ENCODE measurements at places on chromosomes 13 and 19.

DNA sequence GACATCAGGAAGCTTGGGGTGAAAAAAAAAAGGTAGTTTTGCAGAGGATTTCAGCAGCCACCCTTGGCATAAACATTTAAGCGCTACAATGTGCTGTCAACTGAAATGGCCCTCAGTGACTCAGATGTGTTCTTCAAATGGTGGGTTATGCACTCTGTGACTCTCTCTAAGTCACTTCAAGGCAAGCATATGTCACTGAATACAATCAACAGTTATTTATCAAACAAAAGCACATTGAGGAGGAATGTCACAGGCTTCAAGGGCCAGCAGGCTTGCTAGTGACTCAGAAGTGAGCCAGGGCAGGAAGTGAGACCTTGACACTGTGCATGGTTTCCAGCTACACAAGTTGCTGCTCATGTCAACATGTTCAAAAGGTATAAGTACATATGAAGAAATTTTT is 523.7 kb upstream of the HTR2A start:
- DNase-seq = no peak

DNA sequence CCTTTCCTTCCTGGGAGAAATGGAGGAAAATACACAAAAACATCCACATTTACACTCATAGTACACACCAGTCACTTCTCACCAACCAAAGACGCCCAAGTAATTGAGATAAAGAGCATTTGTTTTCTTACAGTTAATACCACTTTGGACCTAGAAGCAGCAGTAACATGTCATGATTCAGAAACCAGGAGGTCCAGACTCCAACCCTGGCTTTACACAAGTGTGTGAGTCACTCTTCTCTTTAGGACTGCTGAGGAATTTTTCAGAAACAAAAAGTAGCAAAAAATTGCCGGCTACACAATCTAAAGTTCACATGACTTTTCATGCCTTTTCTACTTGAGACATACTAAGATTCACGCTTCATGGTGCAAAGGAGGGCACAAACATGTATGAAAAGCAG is 42.1 kb downstream of the TUBGCP3 start:
- peak; percentile 20 for DNase-seq

GRCh38 chr13:59416561-59416960 is 747.2 kb downstream of the DIAPH3 start:
- no peak for DNase-seq

DNA sequence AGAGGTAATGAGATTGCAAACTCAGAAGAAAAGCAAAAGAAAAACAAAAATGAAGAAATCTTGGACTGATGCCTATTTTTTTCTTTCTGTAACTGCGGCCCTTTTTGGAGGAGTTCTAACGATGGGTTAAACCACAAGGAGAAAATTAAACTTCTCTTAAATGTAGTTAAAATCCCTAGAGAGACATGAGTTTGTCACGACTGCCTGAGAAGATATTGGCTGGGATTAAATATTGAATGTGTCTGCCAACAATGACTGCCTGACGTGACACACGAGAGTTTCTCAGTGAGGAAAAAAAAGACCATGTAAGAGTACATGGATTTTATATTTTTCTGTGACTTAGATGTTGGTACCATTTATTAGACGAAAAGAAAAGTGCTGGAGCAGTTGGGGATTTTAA is 1013.4 kb downstream of the PCDH9 start:
- DNase-seq = no peak

- DNase-seq = no peak
These were observed 752 bp downstream of the ZMYM5 start for GRCh38 chr13:19862481-19863313.

DNA sequence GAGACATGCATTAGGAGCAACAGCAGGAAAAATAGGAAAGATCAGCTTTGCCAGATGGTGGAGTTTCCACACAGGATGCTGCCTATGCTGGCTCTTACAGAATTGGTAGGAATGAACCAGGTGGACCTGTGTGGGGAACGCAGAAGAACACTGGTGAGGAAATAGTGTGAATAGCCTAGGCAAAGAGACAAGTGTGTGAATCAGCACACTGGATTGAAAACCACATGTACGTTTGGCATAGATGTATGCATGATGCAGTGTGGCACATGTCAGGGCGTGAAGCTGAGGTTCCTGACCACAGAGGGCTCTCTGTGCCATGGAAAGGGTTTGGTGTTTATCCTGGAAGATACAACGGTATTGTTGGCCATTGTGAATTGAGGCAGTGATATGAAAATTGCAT is 156.5 kb upstream of the SLC10A2 start:
- DNase-seq = no peak

GRCh38 chr13:31818236-31818635 is 78.9 kb downstream of the RXFP2 start:
- DNase-seq = no peak

DNA sequence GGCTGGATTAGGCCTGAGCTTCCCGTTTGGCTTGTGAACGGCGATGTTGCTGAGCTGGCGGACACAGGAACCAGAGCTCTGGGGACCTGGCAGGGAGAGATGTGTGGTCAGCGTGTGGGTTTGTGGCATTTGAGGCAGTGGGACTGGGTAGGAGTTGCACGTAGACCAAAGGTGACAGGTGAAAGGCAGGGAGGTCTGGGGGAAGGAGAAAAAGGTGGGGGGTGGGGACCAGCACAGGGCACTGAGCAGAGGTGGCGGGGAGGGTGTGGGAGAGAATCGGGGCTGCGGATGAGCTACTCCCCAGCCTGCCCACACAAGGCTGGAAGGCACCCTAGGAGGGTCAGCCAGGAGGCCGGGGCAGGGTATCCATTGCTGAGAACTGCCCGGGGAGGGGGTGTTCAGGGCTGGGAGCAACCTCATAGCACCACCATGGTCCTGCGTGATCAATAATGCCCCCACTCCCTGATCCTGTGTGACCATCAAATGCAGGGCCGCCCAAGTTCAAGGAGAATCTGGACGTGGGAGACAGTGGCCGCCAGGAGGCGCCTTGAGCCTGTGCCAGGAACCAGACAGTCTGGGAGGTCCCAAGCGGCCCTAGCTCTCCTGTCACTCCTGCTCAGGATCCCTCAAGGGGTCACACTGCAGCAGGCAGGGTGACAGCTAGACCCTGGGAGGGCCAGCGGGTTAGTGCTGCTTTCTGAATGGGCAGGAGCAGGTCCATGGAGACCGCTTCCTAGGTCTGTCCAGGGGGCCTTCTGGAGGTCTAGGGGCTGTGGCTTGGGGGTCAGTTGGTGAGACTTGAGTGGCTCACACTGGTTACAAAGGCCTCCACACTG is 12.8 kb upstream of the SELENOW start:
- DNase-seq = no peak

GRCh38 chr13:34747507-34747906 is 194.6 kb upstream of the NBEA start:
- no peak for DNase-seq

DNA sequence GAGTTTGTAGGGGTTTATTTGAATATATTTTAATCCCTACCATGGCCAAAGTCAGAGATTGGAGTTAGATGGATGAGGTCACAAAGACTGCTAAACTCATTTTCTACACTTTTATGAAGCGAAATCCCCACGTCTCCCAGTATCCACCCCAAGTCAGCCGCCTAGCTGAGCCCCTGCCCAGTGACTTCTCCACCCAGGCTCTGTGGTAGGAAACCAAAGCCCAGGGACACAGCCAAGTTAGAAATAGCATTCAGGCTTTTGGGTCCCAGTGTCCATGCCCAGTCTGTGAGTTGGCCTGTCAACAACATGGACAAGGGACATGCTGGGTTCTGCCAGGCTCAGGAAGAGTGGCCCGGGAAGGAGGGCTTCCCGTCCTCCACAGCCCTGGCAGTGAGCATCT is 474.0 kb downstream of the FOXO1 start:
- DNase-seq = no peak

DNA sequence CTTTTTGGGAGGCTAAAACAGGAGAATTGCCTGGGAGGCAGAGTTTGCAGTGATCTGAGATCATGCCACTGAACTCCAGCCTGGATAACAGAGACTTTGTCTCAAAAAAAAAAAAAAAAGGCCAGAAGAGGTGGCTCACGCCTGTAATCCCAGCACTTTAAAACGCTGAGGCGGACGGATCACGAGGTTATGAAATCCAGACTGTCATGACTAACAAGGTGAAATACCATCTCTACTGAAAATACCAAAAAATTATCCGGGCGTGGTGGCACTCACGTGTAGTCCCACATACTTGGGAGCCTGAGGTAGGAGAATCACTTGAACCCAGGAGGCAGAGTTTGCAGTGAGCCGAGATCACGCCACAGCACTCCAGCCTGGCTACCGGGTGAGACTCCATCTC is 39.9 kb downstream of the ZNF611 start:
- DNase-seq = no peak
